ENCODE measurements at places on chromosomes 3 and 15.

DNA sequence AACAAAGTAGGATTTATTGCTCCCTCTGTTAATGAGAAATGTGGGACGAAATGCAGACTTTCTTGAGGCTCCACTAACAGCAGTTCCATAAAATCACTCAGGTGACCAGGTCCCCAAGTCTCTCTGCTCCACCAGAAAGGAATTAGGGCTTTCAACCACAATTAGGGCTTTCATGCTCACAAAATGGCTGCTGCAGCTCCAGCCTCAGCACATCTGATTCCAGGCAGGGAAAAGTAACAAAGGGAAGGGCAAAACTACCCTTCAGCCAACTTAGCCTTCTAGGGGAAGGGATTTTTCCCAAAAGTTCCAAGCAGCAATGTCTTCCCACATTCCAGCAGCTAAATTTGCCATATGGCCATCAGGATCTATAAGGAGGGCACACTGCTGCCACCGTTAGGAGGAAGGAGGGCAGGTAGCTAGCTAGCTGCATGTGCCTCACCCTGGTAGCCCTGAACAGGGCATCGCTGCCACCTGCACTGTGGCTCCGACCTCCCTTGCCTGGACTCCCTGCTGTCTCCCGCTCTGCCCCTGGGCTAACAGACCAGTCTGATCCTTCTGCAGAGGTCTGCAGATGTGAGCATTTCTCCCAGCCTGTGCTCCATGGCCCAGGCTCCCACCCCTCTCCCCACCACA lies 12.8 kb downstream of the CFAP100 start:
- DNase-seq = no peak

DNA sequence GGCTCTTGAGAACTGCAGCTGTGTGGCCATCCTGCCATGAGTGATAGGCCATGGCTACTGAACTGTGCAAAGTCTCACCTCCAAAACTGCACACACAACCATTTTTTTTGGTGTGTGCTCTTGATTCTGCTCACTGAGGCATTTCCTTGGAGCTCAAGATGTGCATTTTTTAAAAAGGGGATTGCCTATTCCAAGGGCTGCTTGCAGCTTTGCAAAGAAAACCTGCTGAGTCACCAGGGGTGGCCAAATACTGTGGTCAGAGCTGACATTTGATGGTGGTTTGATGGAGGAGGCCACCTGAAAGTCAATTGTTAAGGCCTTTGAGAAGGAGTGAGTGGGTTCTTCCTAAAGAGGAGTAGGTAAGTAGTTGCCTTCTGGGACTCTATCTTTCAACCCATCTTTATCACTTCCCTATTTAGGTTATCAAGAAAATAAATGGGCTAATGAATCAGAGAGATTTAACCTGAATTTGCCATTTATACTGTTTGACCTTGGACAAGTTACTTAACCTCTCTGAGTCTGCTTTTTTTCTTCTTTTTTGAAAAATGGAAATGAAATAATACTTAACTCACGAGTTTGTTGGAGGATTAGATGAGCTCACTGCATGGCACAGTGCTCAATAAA lies 87.9 kb downstream of the CHST2 start:
- DNase-seq = no peak

DNA sequence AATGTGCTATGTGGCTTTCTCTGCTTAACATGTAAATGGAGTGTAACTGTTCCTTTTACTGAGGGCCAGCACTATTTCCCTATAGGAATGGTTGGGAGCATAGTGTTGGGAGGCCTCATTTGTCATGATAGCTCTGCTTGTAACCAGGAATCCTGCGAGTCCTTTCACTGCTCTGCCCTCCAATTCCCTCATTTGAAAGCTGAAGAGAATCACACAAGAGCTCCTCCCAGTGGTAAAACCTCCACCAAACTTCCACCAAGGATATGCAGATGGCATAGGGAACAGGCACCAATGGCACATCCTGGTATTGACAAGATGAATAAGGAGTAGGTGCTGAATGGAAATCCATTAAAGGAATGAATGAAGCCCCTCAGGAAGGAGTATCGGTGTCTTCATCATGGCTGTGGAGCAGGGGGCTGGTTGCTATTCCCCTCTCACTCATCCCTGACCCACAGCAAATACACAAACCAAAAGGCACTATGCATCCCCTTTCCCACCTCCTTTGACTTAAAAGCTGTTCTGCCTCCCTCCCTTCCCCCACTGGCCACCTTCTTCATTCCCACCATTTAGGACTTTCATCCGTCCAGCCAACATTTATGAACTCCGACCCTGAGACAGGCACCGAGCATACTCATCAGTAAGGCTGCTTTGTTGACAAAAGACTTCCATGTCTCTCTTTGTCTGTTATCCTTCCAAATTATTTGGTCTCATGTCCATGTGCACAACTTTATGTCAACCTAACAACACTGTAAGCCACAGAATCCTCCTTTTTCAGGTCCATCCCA lies 560.8 kb downstream of the FOXP1 start:
- DNase-seq = no peak

DNA sequence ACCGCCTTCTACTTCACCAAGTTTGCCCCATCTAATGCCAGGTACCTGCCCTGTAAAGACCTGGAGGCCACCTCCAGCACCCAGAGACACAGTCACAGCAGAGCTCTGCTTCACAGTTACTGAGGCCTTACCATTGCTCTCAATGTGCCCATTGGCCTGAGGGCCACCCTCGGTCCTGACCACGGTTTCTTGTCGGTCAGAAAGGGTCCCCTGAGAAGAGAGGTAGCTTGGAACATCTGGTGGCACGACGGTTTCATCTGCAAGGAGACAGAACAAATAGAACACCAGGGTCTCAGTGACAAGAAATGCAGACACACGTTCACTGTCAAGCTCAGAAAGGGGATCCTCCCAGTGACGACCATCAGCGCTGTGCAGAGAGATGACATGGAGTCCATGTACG lies 118.7 kb downstream of the LRIG1 start:
- no peak for DNase-seq

DNA sequence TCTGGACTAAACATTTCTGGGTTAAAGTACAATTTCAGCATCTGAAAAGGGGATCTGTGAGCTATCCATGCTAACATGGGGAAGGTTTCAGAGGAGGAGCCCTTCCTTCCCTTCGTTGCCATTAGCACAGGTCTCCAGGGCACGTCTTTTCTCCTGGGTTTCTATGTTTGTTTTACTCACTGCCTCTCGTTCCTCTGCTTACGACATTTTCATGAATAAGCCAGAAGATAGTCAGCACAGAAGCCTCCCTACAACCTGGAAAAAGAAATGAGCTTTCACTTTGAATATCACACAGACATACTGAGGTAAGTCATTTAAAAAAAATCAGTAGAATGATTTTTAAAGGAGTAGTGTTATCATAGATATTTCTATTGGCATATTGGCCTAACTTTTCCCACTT lies 117.2 kb upstream of the KCNMB2 start:
- DNase-seq = no peak

DNA sequence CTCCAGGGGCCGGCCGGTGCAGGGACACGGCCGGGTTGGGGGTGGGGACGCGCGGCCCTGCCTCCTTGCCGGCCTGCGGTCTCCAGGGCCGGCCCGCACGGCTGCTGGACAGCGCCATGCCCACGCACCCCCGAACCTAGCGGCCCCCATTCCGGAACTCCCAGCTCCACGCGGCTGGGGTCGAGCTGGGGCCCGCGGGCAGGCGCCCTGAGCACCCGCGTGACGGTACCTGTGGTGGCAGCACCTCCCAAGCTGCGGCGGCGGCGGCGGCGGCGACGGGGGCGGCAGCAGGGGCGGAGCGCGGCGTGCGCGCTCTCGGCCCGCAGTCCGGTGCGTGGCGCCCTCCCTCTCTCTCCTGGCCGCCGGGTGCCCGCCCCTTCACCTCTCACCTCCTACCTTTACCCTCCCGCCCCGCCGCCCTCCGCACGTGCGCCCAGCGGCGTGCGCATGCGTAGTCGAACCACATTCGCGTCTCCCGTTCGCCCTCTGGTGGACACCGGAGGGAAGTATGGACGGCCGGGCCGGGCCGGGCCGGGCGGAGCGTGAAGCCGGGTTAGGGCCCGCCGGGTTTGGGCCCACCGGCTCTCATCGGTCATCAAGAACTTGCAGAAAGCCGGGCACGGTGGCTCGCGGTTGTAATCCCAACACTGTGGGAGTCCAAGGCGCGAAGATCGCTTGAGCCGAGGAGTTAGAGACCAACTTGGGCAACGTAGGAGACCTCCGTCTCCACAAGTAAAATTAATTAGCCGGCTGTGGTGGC lies at the start of gene SCAP:
Gene SCAP (minus strand): TSS at position 372 of the 760 bp plus-strand sequence. CDS start 32,948 bp downstream, outside the sequence.
- DNase-seq = peak; percentile 84

- DNase-seq = no peak
Measured at GRCh38 chr3:114566162-114566755, 272.4 kb downstream of the TIGIT start.

DNA sequence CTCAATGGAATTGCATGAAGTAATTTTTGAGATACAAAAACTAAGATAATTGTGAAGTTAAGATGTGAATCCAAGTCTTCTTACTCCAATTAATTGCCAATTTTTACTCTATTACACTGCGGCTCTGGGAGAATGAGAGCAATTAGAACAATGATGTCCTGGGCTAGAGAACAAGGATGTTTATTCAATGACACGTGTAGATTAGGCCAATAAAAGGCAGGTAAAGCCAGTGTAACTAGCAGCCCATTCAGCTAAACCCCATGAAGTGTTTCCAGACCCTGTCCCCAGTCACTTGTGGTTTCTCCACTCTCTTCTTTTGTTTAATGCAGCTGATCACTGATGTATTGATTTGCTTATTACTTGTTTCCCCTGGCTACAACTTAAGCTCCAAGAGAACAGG lies 381.1 kb upstream of the ARHGEF26 start:
- DNase-seq = no peak

DNA sequence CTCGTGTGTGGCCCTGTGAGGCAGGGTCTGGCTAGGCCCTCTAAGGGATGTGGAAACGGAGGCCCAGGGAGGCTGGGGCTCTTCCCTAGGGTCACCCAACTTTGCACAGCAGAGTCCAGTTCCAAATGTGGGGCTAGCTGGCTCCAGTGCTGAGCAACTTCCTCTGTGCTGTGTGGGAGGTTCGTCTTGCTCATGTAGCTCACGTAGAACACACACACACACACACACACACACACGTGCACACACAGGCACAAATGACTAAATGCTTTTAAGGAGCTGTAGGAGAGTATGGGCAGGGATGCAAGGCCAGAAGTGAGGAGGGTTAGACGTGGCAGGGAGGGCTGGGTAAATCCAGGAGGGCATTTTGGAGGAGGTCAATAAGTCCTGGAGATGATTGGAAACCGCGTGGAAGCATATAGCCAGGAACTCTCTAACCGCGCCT lies 213.8 kb downstream of the RPLP1 start:
- peak; percentile 51 for DNase-seq

DNA sequence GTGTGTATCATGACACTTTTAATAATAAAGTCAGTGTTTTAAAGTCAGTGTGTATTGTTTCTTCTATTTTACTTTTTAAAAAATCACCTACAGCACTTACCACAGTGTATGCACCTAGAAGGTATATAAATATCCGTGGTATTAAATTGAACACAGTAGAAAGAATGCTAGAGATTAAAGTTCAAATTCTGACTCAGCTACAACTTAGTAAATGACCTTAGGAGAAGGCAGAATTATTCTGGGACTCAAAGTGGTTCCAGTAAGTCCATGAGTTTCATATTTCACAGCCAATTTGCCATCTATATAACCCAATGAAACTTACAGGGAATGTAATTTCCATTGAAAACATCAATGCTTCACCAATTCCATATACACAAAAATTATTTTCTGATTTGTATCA lies 52.7 kb upstream of the MAP4 start:
- DNase-seq = no peak

DNA sequence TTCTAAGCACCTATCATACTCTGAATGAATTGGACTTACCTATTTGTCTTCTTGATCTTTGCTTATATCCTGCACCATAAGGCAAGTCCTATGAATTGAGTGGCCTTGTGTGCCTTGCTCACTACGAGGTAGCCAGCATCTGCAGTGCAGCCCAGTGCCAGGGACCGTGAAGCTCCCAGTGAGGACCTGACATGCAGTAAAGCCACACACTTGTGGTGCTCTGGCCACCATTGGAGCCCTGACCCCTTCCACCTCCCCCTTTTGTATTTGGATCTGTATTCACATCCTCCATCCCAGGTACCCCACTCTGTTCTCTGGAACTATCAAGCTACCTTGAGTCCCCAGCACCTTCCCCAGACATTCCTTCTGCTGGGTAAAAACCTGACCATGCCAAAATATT lies 52.1 kb downstream of the BSN start:
- DNase-seq = no peak

DNA sequence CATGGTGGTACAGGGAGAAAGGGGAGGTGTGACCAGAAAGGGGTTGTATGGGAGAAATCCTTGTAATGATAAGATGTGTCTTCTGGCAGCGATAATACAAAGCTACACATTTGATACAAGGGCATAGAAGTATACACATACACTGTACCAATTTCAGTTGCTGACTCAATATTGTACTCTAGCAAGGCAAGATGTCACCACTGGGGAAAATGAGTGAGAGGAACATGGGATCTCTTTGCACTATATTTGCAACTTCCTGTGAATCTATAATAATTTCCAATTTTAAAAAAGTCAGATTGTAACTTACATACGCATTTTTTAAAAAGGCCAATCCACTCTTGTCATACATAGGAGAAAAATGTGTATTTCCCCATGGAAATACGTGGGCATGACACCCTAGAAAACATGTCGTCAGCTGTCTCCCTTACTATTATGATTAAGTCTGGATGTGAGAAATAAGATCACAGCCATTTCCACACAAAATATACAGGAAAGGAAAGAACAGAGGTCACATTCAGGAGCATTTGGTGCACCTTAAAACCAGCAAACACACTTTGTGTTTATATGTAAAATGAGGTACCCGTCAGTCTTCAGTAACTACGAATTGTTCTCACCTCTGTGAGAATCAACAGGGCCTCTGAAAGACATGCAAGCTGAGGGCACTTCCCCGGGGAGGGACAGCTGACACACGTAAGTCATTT lies 22.9 kb downstream of the PRR23E start:
- no peak for DNase-seq

- no peak for DNase-seq
Measured at GRCh38 chr3:3447641-3448040, 268.1 kb upstream of the CRBN start.

DNA sequence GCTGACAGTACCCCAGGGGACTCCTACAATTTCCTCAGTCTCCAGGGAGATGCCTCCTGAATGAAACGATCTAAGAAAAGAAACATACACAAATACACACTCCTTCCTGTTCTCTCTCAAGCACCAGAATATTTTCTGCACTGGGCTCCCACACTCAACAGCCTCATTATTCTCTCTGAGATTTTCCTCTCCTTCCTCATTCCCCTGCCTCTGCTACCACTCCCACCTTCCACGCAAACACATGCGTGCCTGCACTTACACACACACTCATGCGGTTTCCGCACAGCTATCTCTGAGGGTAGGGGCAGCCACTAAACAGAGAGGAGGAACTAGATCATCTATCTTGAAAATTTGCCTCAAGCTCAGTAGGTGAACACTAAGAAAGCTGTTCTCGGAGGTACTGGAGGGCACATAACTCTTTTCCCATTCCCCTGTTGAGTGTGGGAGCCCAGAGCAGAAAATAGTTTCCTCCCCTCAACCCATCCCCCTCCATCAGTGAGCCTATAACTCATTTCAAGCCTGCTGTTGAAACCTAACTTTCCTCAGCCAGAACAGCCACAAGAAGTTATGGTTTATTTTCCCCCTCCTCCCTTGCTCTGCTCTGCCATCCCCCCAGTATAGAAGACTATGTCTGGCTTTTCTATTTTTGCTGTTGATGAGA lies 30.5 kb upstream of the TIPARP start:
- no peak for DNase-seq

- no peak for DNase-seq
Measured at GRCh38 chr3:100185847-100186246, 71.5 kb upstream of the FILIP1L start.

All from occipital lobe (tissue), 3 donors.